ENCODE measurements at places on chromosomes 6 and 20. TPM values are rescaled to one million over a fixed set of nuclear protein-coding genes. Genes with fewer than 3 reads are reported as not detected.

SPO11 gene
- not detected for polyA plus RNA-seq

RSPH9 gene
- 0.70 TPM for polyA plus RNA-seq

FAM209B gene
- 0.22 TPM for polyA plus RNA-seq

ERVFRD-1 gene
- polyA plus RNA-seq: not detected

FAXC gene
- polyA plus RNA-seq: 8.1 TPM

PDE7B gene
- 11.6 TPM for polyA plus RNA-seq

RCAN2 gene
- 75.3 TPM for polyA plus RNA-seq

DEFB124 gene
- not detected for polyA plus RNA-seq

SLC22A16 gene
- polyA plus RNA-seq: 0.63 TPM

HSPA12B gene
- 4.6 TPM for polyA plus RNA-seq

PREX1 gene
- 6.7 TPM for polyA plus RNA-seq

ARG1 gene
- not detected for polyA plus RNA-seq

CGA gene
- not detected for polyA plus RNA-seq

NEDD9 gene
- polyA plus RNA-seq: 13.7 TPM

CDK19 gene
- 12.6 TPM for polyA plus RNA-seq

RSPH3 gene
- 9.7 TPM for polyA plus RNA-seq

SLC22A1 gene
- polyA plus RNA-seq: not detected

DEF6 gene
- 1.5 TPM for polyA plus RNA-seq

OR2H2 gene
- not detected for polyA plus RNA-seq

ZFP57 gene
- 0.13 TPM for polyA plus RNA-seq

DEFB118 gene
- polyA plus RNA-seq: not detected

SLC16A10 gene
- polyA plus RNA-seq: 0.80 TPM
